ENCODE measurements at places on chromosomes 11 and 22.
A peak's percentile ranks its signal among the peaks of the same experiment; 100 is the strongest.

GRCh38 chr11:59822989-59823566, 12.5 kb upstream of the MRPL16 start:
- peak; percentile 73 for DNase-seq

- no peak for DNase-seq
Observed at GRCh38 chr11:111406589-111406988, 27.5 kb upstream of the POU2AF1 start.

GRCh38 chr22:48333816-48334735, 1493.6 kb downstream of the BRD1 start:
- no peak for DNase-seq

- no peak for DNase-seq
Observed at GRCh38 chr11:5159806-5160205, 5.2 kb upstream of the OR52A1 start.

GRCh38 chr11:61815790-61816735, 740 bp downstream of the FADS1 start:
- peak; percentile 77 for DNase-seq

DNA sequence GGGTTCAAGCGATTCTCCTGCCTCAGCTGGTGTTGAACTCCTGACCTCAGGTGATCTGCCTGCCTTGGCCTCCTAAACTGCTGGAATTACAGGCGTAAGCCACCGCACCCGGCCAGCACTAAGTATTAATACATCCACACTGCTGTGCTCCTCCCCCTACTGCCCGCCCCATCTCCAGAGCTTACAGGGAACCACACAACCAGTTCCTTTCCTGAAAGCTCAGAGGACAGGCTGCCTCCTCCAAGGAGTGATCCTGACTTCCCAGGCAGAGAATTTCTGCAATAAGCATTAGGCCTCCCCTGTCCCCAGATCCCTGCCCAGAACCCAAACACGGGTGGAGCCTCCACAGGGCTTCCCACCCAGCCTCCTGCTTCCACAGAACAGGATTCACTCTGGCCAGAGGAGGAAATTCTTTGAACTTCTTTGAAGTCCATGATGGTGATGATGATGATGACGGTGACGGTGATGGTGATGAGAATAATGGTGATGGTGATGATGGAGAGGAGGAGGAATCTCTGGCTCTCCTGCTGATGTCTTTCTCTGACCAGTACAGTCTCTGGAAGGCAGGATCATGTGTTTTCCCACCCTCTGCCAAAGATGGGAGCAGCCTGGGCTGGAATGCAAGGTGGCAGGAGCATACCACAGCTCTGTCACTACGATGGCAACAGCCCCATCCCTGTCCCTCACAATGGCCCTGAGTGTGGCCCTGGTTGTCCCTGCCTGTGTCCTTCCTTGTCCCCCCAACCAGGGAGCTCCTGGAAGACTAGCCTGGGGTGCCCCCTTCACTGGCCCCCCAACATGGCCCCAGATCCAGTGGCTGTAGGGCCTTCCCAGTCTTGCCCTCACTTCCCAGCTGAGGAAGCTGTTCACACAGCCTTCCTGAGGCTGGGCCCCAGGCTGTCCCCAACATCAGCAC, 33.5 kb upstream of the CSNK1E start:
- DNase-seq: no peak

DNA sequence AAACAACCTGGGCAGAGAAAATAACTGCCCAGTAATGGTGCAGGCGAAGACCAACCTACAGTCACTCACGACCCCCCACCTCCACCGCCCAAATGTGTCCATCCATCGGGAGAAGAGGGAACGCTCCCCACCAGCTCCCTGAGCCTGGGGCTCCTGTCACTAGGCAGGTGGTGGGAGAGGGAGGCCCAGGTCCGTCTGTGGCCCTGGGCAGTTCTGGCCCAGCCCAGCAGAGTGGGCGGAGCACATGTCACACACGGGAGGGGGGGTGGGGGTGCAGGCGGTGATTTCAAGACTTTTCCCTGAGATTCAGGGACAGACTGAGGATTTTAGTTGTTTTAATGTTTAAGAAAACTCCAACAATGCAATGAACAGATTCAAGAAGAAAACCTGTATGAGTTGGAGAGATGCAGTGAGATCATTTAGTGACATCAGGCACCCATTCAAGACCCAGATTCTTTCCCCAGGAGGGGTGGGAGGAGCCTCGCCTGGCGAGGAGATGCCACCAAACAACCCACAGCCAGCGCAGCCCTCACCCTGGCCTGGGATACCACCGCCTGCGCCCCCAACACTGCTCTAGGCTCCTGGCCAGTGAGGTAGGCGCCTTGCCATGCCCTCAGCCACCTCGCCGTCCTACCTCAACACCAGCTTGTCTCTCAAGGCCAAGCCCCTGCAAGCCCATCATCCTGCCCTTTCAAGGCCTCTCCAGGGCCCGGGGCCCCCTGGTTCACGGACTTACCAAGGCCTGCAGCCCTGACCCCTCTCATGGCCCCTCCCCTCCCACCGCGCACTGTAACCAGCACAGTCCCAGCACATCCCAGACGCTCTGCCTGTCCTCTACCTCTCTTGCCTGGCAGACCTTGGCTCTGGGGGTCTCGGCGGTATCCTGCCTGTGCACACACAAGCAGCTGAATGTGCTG, 36.8 kb downstream of the TBX1 start:
- DNase-seq: no peak

Measured in dermis microvascular lymphatic vessel endothelial cell (primary cell).